ENCODE measurements at places on chromosomes 13 and 19. TPM values are rescaled to one million over a fixed set of nuclear protein-coding genes. Genes with fewer than 3 reads are reported as not detected.

NOVA2 gene
- total RNA-seq, result not detected

SIGLEC8 gene
- total RNA-seq, result not detected

ZNF100 gene
- total RNA-seq, result 9.5 TPM

FGF21 gene
- total RNA-seq, result not detected

RASL11A gene
- total RNA-seq, result 0.86 TPM

CYP4F8 gene
- total RNA-seq, result not detected

DNA sequence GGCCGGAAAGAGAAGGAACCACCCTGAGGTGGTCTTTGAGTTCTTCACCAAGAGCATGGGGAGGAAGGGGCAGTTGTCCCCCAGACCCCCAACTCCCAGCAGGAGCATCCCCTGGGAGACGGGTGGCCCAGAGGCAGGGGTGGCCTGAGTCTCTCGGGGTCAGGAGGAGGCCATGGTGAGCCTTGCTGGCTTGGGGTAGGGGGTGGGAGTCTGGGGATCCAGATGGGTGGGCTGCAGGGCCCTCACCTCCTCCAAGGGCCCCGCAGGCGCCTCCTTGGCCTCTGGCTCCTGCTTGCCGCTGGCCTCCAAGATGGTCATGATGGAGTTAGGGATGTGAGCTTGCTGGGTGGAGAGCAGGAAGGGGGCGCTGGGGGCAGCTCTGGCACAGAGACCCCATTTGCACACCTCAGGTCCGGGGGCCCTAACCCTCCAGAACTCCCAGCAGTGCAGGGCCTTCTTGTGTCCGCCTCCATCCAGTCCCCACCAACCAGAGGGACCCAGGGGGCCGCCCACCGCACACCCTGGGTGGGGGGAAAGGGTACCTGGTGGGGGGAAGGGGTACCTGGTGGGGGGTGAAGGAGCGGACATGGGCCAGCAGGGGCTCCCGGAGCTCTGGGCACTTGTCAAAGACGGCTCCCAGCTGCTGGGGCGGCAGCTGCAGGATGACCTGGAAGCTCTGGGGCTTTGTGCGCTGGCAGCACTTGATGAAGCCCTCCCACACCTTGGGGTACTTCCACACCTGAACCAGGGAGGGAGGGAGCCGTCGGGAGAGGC lies 1.3 kb upstream of the RSPH6A start:
- no peaks in the 10 kb centered on the region for H3K36me3 ChIP-seq
- no peak overlapping the region for H3K4me3 ChIP-seq
- H3K27ac ChIP-seq, result no peak overlapping the region
- no peaks in the 10 kb centered on the region for H3K27me3 ChIP-seq
- peaks cover 4% of the 10 kb centered on the region for H3K4me1 ChIP-seq

DNA sequence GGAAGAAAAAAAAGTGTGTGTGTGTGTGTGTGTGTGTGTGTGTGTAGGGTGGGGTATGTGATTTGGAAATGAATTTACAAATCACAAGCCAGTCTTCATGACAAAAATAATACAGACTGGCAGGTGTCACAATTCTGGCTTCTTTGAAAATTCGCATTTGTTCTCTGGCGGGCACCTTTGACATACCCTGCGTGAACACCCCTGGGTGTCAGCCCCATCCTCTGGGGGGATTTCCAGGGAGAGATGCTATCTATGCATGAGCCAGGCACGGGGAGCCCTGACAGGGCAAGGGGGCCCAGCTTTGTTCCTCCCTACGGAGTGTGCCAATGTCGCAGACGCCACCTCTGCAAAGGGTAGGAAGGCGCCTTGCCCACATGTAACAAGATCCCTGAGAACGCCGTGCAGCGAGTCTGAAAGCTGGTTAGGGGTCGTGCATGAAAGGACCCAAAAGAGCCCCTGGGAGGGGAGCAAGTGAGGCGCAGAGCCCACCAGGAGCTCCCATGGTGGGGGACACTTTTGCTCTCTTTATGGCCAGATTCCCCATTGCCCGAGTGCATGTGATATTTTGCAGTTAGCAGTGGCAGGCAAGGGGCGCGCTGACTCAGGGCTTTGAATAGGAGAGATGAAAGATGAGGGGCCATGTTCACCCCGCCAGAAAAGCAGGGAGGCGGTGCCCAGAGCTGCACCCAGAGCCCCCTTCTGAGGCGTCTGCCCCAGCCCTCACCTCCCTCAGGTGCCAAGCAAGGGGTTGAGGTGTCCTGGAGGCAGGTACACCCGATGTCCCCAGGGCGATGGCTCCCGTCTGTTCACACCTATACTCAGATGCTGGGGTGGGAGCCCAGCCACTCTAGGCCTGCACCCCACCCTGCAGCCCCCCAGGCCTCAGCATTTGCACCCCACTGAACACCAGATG lies 45.3 kb downstream of the KLF2 start:
- peaks cover 94% of the 10 kb centered on the region for H3K4me1 ChIP-seq
- DNase-seq, result peak; percentile 57

GRCh38 chr13:30466841-30467252 lies 1.1 kb upstream of the HMGB1 start:
- no peak overlapping the region for H3K4me3 ChIP-seq
- no peak for DNase-seq
- H3K36me3 ChIP-seq, result peaks cover 12% of the 10 kb centered on the region
- no peaks in the 10 kb centered on the region for H3K27me3 ChIP-seq

- H3K4me1 ChIP-seq, result no peaks in the 10 kb centered on the region
- no peak overlapping the region for H3K27ac ChIP-seq
- DNase-seq, result no peak
- H3K27me3 ChIP-seq, result no peaks in the 10 kb centered on the region
- H3K36me3 ChIP-seq, result no peaks in the 10 kb centered on the region
- no peak overlapping the region for H3K4me3 ChIP-seq
Observed at GRCh38 chr13:58081301-58081820, 449.8 kb downstream of the PCDH17 start.

- no peaks in the 10 kb centered on the region for H3K4me1 ChIP-seq
- H3K27me3 ChIP-seq, result no peaks in the 10 kb centered on the region
- H3K27ac ChIP-seq, result no peak overlapping the region
- no peaks in the 10 kb centered on the region for H3K36me3 ChIP-seq
- DNase-seq, result no peak
Observed at GRCh38 chr13:57632276-57633140, 964 bp downstream of the PCDH17 start.

GRCh38 chr19:36418287-36419001 lies at the start of gene ZFP82:
TSS of gene ZFP82 (minus strand) at chr19:36418644. CDS start at chr19:36409789, 8,855 bp downstream.
- H3K4me3 ChIP-seq, result peak within 1 kb of the TSS; percentile 82
- H3K27me3 ChIP-seq, result peaks cover 9% of the 10 kb centered on the region
- H3K4me1 ChIP-seq, result peaks cover 13% of the 10 kb centered on the region
- H3K27ac ChIP-seq, result peak within 1 kb of the TSS; percentile 83
- H3K36me3 ChIP-seq, result no peaks in the 10 kb centered on the region
- DNase-seq, result peak; percentile 65

GRCh38 chr13:95155093-95155492 lies 146.2 kb downstream of the ABCC4 start:
- DNase-seq, result no peak
- H3K36me3 ChIP-seq, result no peaks in the 10 kb centered on the region
- no peaks in the 10 kb centered on the region for H3K4me1 ChIP-seq
- no peaks in the 10 kb centered on the region for H3K27me3 ChIP-seq

GRCh38 chr19:41265395-41266153 lies 1.4 kb downstream of the HNRNPUL1 start:
- peak overlapping the region; percentile 77 for H3K4me3 ChIP-seq
- DNase-seq, result no peak
- no peaks in the 10 kb centered on the region for H3K27me3 ChIP-seq

DNA sequence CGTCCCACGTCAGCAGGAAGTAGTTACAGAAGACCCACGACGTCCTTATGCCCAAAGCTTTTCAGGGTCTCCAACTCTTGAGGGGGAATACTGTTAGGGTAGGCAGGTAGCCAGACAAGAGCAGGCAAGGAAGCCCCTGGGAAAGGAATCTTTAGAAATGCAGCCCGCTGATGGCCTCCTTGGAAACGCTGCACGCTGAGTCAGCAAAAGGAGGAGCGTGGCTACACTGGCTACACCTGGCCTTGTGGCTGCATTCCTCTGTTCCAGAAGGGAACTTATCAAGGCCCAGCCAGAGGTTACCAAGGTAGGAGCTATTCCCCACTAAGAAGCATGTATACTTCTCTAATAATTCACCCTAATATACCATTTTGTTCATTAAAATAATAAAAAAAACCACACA lies 2.0 kb downstream of the ERVV-1 start:
- DNase-seq, result no peak
- no peak overlapping the region for H3K4me3 ChIP-seq
- no peak overlapping the region for H3K27ac ChIP-seq
- H3K27me3 ChIP-seq, result no peaks in the 10 kb centered on the region
- H3K4me1 ChIP-seq, result no peaks in the 10 kb centered on the region

DNA sequence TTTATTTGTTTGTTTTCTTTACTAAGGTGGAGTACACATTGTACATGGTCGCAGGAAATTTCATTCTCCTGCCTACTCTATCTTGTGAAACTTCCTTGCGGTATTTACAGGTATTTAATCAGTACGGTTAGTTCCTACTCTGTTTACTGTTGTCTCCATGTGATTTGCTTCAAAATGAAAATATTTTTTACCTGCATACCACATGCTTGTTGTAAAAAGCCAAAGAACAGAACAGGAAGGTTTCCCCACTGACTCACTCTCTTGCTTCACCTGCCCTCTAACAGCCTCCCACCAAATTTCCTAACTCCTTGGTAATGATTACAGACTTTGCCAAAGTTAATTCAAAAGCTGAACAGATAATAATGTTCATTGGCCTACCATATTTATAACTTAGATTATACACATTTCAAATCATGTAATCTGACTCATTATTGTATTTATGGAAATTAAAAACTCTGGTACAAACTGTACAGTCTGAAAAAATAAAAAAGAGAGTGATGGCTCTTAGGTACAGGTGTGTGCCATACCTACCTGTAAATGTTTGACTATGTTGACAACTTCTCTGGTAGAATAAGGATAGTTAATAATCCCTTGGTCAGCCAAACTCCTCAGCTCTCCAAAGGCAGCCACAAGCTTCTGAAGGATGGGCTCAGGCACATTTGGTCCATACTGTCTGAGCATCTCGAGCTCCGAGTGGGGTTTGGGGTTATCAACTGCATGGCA lies 239.9 kb downstream of the VWA8 start:
- H3K36me3 ChIP-seq, result peaks cover 16% of the 10 kb centered on the region
- no peak overlapping the region for H3K27ac ChIP-seq
- H3K4me3 ChIP-seq, result no peak overlapping the region
- H3K4me1 ChIP-seq, result no peaks in the 10 kb centered on the region
- H3K27me3 ChIP-seq, result no peaks in the 10 kb centered on the region

DNA sequence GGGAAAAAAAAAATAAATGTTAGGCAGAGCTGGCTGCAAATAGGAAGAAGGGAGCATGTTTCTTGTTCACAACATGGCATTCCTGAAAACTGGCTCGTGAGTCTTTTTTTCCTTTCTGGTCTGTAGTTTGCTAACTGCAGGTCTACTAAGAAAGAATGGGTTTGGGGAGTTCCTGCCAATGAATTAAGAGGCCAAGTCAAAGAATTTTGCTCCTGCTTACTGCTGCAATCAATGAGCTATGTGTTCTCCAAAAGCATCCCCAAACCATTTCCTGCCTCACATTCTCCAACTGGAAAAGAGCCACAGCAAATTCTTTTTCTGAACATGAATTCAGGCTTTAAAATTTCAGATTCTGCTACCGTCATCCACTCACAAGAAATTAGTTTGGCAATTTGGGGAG lies 88.6 kb downstream of the DCT start:
- no peak overlapping the region for H3K27ac ChIP-seq
- no peaks in the 10 kb centered on the region for H3K27me3 ChIP-seq
- H3K4me3 ChIP-seq, result no peak overlapping the region

- H3K27ac ChIP-seq, result no peak overlapping the region
- H3K27me3 ChIP-seq, result no peaks in the 10 kb centered on the region
- H3K4me3 ChIP-seq, result no peak overlapping the region
- H3K4me1 ChIP-seq, result no peaks in the 10 kb centered on the region
- DNase-seq, result no peak
Observed at GRCh38 chr13:76637641-76638141, 248.5 kb downstream of the KCTD12 start.

DNA sequence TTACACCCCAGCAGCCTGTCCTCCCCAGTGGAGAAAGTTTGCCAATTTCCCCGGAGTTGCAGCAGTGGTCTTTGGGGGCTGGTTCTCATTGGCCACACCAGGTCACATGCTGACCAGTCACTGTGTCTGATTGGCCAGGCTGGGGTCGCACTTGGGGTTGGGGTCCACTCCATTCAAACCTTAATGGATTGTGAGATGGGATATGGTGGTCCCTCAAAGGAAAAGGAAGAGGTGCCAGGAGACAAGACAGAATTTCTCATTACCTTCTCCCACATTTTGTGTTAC lies 3.4 kb downstream of the PPM1N start:
- no peak overlapping the region for H3K4me3 ChIP-seq
- no peak overlapping the region for H3K27ac ChIP-seq
- no peak for DNase-seq
- H3K36me3 ChIP-seq, result no peaks in the 10 kb centered on the region
- no peaks in the 10 kb centered on the region for H3K27me3 ChIP-seq

DNA sequence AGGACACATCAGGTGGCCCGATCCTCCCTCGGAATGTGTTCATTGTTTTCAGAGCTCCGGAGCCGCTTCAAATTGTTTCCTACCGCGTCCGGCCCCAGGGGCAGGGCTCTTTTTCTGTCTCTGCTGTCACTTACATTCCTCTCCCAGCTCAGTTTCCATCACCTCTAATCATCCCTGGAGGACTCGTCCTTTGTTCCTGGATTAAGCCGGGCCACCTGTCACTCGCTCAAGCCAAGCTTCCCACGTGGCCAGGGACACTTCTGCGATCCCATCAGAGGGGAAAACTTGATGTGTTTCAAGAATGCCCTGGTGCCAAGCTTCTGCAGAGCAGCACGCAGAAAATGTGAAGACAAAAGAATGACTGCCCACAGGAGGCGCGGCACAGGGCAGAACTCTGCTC lies 13.5 kb downstream of the IL17D start:
- H3K27ac ChIP-seq, result no peak overlapping the region
- no peaks in the 10 kb centered on the region for H3K4me1 ChIP-seq
- no peak overlapping the region for H3K4me3 ChIP-seq
- no peaks in the 10 kb centered on the region for H3K36me3 ChIP-seq
- no peaks in the 10 kb centered on the region for H3K27me3 ChIP-seq
- DNase-seq, result no peak

- H3K27me3 ChIP-seq, result no peaks in the 10 kb centered on the region
- no peaks in the 10 kb centered on the region for H3K36me3 ChIP-seq
- H3K27ac ChIP-seq, result no peak overlapping the region
- no peak for DNase-seq
- H3K4me1 ChIP-seq, result no peaks in the 10 kb centered on the region
Observed at GRCh38 chr13:85565652-85566051, 233.6 kb downstream of the SLITRK6 start.

Measured in naive thymus-derived CD4-positive, alpha-beta T cell (primary cell).